ENCODE measurements at places on chromosomes 7 and 10.

- DNase-seq = no peak
These were observed 103.8 kb upstream of the LANCL2 start for GRCh38 chr7:55261386-55261770.

DNA sequence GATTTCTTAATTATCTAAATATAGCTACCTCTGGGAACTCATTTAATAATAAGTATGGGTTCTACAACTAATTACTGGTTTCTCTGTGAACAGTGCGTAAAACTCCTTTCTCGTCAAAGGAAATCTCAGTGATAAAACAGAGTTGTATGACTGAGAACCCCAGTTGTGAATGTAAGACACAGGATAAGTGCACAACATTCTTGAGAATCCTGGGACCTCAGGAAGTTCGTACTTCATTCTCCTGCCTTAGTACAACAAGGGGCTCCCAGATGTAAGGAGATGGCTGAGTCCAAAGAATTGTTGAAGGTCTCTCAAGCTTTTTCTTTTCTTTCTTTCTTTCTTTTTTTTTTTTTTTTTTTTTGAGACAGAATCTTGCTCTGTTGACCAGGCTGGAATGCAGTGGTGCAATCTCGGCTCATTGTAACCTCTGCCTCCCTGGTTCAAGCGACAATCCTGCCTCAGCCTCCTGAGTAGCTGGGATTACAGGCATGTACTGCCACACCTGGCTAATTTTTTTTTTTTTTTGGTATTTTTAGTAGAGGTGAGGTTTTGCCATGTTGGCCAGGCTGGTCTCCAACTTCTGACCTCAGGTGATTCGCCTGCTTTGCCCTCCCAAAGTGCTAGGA is 12.5 kb downstream of the DENND10 start:
- DNase-seq = no peak

DNA sequence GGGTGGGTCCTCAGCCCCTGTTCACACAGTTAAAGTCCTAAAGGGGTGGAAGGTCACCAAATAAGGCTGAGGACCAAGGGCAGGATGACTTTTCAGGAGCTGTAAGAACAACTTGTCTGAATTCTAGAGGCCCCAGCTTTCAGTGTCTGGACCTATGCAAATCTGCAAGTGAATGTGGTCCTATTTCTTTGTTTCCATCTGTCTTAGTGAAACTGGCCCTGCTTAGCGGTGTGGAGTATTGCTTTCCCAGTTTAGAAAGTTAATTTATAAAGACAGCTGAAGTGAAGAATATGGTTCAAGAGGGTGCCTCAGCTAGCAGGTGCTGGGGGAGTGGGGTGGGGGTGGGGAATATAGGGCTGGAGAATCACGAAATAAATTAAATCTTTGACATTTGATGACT is 40.1 kb downstream of the HHEX start:
- no peak for DNase-seq

DNA sequence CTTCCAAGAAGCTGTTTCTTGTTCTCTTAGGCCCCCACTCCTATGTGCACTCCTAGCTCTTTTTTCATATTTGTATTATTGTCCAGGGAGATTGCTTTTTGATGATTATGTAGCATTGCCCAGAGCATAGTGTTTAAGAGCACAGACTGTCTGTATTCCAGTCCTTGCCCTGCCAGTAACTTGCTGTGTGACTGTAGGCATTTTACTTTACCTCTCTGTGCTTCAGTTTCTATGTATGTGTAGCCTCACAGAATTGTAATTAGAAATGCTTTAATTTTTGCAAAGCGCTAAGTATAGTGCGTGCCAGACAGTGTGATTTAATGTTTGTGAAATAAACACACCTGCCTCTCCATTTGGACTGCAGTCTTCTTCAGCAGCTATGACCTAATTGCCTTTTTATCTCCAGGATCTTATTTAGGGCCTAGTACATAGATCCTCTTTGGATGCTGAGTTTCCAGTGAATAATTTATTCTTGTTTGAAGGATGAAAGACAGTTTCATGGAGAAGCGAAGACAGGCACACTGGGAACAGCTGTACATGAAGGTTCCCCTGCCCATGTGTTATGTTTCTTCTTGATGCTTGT is 1.4 kb downstream of the SEC23IP start:
- no peak for DNase-seq

- DNase-seq = peak; percentile 78
These were observed 61.2 kb downstream of the DNAJB6 start for GRCh38 chr7:157397731-157398691.

DNA sequence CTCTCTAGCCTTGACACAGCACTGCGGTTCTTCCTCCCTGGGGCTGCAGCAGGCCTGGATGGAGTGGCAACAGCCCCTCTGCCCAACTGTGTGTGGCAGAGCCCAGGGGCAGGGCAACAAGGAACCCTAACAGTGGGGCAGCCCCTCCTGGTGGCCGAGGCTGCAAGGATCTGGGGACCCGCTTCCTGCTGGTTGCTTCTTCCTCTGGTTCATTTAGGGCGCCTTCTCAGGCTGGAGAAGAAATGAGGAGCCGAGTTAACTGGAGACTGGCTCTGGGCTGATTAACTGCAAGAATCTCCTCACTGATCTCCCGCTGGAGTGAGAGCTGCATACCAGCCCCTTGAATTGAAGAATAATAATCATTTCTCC is 80.1 kb upstream of the EMX2 start:
- no peak for DNase-seq

DNA sequence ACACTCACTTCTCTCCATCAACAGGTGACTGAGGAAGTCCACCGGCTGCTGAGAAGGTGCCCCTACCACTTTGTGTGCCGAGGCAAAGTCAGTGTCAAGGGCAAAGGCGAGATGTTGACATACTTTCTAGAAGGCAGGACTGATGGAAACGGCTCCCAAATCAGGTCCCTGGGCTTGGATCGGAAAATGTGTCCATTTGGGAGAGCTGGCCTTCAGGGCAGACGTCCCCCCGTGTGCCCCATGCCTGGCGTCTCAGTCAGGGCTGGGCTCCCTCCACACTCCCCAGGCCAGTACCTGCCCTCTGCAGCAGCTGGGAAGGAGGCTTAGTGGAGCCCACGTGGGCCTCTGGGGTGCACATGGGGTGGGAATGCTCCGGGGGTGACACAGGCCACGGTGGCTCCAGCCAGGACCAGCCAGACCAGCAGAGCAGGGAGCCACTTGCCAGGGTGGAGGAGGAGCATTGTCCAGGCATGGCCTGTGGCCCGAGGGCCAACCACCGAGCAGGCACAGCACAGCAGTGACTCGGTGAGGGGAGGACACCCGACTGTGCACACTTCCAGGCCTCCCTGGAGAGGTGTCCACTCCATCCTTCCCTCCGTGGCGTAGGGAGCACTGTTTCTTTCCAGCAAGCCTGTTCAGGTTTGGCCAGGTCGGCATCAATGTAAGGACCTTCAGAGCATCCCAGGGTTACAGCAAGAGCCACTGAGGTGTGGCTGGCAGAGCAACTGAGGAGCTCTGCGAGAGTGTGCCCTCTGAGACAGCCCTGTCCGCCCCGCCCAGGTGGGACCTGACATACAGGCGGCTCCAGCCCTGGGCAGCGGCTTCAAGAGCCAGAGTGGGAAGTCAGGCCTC is 139.7 kb downstream of the ADCY1 start:
- no peak for DNase-seq

DNA sequence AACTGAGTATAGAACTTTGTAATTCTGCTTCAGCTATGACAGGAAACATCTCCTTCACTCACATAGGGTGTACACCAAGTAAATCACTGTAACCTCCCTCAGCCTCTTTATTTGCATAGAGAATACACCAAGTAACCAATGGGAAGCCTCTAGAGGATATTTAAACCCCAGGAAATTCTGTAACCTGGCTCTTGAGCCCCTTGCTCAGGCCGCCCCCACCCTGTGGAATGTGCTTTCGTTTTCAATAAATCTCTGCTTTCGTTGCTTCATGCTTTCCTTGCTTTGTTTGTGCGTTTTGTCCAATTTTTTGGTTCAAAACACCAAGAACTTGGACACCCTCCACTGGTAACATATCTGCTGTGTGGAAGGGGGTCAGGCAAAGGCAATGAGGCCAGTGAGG is 60.2 kb downstream of the CLRN3 start:
- no peak for DNase-seq

- DNase-seq = no peak
These were observed 17.1 kb downstream of the CHST3 start for GRCh38 chr10:71981015-71981875.

DNA sequence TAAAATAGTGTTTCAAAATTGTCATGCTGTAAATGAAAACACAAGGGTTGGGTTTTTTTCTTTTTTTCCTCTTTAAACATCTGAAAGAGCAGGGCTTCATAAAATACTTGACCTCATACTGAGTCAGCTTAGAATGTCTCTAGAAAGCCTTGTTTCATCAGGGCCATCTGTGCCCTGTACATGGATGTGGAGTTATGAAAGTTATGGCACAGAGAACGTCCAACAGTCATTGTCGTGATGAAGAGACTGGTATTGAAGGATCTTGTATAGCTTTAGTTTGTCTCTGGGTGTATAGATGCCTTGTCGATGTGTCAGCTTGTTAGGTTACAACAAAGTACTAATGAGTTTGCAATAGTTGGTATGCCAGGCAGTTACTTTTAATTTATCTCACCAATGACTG is 127.3 kb downstream of the FAM204A start:
- DNase-seq = no peak

GRCh38 chr7:47684728-47685127 is 102.8 kb upstream of the TNS3 start:
- DNase-seq = no peak

GRCh38 chr10:91978585-91978984 is 55.0 kb downstream of the BTAF1 start:
- no peak for DNase-seq

DNA sequence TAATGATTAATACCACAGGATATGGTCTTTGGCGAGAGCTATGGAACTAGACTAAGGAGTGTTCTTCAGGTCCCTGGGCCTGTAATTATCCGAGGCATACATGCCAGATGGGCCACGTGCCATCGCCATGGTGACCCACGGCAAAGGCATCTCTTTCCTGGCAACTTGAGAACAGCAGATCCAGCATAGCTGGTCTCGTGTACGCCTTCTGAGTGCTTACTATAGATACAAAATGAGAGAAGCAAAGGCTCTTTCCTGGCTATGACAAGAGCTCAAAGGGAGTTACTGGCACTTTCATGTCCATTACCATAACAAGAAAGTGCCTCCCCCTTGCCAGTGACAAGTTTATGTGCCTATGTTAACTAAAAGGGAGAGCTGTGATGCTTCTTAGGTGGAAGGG is 26.0 kb upstream of the GLI3 start:
- peak; percentile 71 for DNase-seq

DNA sequence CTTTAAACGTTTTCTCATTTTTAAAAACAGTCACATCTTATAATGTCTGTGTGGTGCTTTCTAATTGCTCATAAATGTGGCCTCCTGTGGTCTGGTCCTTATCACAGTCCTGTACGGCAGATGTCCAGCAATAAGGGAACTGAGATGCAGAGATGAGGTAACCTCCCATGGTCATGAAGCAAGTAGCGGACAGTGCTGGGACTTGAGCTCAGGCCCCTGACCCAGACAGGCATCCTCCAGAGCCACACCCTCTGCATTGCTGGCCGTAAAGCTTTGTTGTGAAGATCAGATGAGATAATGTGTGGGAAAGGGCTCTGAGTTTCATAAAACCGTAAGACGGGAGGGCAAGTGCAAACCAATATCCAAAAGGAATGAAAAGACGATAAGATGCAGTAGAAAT is 48.2 kb downstream of the DYNC2I1 start:
- DNase-seq = no peak

DNA sequence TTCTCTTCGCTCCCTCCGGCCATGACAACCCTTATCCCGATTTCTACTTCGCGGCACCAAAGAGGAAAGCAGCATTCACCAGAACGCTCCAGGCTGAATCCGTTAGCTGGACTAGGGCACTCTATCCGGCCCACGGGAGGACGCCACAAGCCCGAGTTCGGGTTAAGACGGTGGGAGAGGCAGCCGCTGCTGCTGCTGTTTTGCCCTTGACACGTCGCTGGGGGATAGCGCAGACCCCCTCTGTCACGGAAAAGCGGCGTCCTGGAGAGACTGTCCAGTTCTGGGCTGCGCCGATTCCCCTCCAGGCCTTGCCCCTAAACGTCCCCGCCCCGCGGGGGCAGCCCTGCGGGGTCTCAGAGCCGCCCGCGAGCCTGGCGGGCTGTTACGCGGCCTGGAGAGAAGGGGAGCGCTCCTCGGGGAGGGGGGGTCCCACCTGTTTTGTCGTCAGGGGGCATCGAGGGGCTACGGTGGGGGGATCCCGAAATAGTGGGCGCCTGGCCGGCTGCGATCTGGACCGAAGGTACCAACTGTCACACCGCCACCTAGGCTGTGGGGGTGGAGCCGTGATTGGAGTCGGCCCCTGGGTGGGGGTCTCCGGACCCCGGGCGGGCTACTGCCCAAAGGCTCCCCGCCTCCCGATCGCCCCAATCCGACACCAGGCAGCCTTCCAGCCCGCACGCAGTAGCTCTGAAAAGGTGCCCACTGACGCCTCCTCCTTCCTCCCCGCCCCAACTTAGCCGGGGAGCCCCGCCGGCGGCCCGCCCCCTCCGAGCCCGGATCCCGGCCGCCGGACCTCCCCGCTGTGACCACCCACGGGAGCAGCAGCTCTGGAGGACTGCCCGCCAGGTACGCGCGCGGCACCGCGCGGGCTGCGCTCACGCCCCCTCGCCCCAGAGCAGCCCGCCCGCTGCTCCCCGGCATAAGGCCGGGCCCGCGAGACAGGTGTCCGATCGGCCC is 772 bp downstream of the SGMS1 start:
- DNase-seq = no peak

DNA sequence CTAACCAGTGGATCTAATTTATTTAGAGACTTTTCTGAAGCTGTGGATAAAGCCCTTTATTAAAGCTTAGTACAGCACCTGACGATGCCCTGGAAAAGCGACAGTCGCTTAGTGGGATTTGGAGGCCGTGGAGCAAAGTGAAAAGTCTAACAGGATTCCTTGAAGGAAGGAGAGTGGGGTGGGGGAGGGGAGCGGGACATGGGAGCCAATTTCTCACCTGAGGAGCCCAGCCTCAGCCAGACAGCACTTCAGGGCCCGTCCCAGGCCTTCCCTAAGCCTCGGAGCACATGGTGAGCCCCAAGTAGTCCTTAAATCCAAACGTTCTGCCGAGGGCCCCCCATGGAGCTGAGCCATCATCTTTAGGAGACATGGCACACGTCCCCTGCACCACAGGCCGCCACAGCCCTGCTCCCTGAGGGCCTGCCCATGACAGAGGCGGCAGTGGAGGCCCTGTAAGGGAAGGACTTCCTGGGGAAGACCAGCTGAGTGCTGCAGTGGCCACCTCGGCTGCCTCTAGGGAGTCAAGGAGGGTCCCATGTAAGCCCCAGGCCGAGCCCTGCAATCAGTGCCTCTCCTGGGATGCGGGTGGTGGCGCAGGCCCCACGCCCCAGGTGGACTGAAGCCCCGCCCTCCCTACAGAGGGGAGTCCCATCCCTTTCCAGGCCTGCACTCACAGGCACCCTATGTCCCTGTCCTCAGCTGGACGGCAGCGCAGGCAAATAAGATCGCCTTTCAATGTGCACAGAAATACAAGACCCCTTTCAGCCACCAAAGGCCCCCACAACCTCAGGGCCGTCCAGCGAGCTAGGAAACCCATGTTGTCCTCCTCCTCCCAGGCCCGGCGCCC is 187.0 kb downstream of the MAD1L1 start:
- DNase-seq = no peak

DNA sequence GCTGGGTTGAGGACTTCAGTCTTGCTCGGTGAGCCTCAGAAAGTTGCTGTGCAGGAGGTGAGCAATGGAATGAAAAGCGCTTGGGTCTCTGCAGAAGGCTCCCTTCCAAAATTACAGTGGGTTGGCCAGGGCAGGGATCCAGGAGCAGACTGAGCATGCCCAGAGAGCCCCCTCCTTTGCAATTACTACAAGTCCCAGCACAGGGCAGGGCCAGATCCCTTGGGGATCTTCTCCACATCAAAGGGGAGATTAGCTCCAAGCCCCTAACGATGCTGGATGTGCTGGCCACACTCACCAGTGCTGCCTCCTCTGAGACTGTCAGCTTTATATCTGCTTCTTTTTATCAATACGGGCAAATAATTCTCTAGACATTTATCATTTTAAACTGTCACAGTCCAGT is 337.5 kb downstream of the RPS24 start:
- DNase-seq = no peak

Measured in BJ (cell line).